ENCODE measurements at places on chromosomes 5 and 9. TPM values are rescaled to one million over a fixed set of nuclear protein-coding genes. Genes with fewer than 3 reads are reported as not detected.

SELENOP gene
- total RNA-seq, result 510 TPM

PCAT7 gene
- 0.17 TPM for total RNA-seq

C5orf34 gene
- 0.69 TPM for total RNA-seq

PPIC gene
- total RNA-seq, result 28.8 TPM

PCDHGB6 gene
- 11.6 TPM for total RNA-seq

CCDC180 gene
- 4.0 TPM for total RNA-seq

PCDHAC2 gene
- total RNA-seq, result 33.4 TPM

CFAP90 gene
- total RNA-seq, result not detected

BSPRY gene
- 16.0 TPM for total RNA-seq

ARHGEF39 gene
- total RNA-seq, result 6.4 TPM

ESM1 gene
- total RNA-seq, result 0.40 TPM

MAST4 gene
- 30.5 TPM for total RNA-seq

CTSL gene
- total RNA-seq, result 107 TPM

PGM5 gene
- total RNA-seq, result 96.0 TPM

CNTNAP3 gene
- total RNA-seq, result 1.6 TPM

ACOT12 gene
- 0.75 TPM for total RNA-seq

SNX30 gene
- 8.9 TPM for total RNA-seq

SGCD gene
- 10.6 TPM for total RNA-seq

HRCT1 gene
- 2.0 TPM for total RNA-seq

KCNV2 gene
- total RNA-seq, result not detected

ITK gene
- total RNA-seq, result 6.0 TPM

KLF9 gene
- total RNA-seq, result 40.9 TPM

PDE6A gene
- total RNA-seq, result not detected

Measured in mucosa of gallbladder (tissue), 1 donor.